ENCODE measurements at places on chromosomes 16 and 17.

GRCh38 chr16:85659805-85660511 lies 28.8 kb downstream of the GINS2 start:
- no peak for DNase-seq

DNA sequence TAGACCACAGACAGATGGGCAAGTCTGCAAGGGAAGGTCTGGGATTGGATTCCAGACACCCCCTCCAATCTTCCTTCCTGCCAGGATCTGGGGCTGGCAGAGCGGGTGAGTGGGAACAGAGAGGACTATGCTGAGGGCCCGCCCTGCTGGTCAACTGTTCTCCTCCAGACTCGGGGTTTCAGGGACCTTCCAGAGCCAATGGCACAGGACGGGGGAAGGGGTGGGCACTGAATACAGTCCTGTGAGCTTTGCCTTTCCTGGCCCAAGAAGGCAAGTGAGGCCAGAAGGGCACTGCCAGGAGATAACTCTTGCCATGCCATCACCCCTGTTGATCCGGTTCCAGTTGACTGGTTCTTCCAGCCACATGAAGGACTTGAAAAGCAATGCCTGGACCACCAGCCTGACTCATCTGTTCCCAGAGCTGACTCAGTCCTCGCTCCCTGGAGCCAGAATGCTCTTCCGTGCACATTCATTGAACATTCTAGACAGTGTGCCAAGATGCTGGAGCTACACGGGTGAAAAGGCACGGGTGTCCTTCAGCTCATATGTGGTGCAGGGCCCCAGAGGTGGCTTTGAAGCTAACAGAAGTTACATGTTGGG lies 533 bp upstream of the MEFV start:
- no peak for DNase-seq

GRCh38 chr16:30382111-30382881 lies at the start of gene SEPTIN1:
SEPTIN1 (minus strand) TSS chr16:30382561; CDS start chr16:30382542, 19 bp downstream.
- no peak for DNase-seq

DNA sequence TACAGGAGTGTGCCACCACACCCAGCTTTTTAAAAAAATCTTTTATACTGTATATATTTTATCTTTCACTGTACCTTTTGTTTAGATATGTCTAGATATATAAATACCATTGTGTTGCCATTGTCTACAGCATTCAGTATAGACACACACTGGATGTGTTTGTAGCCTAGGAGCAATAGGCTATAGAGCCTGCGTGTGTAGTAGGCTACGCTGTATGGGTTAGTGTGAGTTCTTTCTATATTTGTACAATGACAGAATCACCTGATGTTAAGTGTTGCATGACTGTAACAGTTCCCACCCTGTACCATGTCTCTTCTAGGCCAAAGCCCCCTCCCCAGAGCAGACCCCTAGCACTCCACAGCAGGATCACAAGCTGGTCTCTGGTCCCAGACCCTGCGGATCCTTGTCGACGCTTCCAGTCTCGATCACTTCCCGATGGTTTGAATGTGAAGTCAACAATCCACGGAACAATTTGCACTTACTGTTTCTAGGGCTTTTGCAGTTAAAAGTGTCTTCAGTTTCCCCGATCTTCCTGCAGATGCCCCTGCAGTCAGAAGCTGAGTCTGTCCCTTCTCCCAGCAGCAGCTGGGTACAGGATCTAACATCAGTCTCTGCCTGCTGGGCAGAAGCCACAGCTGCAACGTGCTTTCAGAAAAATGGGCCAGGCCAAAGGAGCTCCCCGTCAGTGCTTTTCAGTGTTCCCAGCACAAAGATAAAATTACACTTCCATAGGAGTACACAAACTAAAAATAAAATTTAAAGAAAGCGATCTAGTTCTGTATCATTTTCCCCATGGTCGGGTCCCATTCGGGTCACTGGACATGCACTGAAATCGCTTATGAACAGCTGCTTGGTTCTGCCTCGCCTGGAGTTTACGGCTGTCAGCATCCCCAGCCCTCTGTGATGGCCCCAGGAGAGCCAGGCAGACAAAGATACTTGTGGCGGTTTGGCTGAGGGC lies 35.4 kb downstream of the ADAM11 start:
- DNase-seq, result no peak

DNA sequence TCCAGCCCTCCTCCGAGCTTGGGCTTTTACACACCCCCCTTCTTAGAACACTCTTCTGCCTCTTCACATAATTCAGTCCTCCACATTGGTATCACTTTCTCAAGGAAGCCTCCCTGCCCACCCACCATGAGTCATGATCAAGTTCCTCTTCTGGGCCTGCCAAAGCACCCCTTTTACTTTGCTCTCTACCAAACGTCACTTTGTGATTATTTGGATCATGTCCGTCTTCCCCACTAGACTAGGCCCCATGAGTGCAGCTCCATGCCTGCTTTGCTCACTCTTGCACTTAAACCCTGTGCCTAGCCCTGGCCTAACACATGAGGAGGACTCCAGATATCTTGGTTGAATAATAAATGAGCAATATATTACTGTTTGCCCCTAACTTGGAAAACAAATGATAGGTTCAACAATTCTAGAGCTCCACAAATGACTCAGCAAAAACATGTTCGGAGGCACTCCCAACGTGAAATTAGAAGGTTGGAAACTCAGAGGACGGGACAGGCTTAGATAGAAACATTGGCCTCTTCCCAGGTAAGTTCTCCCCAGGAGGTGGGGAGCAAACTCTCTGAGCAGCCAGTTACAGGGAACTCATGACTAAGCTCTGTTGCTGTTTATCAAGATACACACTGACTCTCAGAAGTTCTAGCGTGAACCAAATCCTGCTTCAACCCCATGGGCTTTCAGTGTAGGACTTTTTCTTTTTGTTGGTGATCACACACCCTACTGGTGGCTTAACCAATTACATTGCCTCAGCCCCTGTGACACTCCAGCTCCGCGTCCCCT lies 28.3 kb downstream of the G6PC1 start:
- no peak for DNase-seq
